Urothelium cell line (cell line): ENCODE measurements at places on chromosomes 3 and 15.
A peak's percentile ranks its signal among the peaks of the same experiment; 100 is the strongest.

DNA sequence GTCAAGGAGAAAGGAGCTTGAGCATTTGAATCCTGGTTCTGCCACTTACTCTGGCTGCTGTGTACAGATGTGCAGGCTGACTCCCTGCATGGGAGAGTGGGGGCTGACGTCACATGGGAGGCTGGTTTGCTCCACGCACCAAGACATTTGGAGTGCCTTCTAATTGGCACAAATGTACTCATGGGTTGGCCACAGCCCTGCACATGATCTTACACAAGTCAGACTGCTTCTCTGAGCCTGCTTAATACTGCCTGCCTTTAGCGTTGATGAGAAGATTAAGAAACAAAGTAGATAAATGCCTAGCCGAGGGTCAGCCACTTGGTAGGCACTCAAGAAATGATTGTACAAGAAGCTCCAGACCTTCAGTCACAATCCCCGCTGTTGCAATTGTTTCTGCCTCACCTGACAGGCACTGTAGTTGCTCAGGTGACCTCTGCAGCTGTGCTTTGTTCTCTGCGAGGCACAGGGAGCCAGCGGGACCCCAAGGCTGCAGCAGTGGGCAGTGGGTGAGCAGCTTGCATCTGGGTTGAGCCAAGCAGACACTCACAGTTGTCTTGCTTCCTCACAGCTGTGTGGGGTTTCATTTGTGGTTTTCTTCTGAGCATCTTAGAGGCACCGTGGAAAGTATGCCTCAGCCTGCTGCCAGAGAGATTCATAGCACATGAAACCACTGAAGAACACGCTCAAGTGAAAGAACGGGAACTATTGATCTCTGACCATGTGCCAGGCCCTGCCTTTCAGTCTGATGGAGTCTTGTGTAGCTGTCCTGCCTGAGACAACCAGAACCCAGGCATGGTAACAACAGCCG, 33.1 kb downstream of the GRK7 start:
- no peak for DNase-seq

- DNase-seq, result no peak
Measured at GRCh38 chr15:95709959-95710695, 620.4 kb upstream of the NR2F2 start.

DNA sequence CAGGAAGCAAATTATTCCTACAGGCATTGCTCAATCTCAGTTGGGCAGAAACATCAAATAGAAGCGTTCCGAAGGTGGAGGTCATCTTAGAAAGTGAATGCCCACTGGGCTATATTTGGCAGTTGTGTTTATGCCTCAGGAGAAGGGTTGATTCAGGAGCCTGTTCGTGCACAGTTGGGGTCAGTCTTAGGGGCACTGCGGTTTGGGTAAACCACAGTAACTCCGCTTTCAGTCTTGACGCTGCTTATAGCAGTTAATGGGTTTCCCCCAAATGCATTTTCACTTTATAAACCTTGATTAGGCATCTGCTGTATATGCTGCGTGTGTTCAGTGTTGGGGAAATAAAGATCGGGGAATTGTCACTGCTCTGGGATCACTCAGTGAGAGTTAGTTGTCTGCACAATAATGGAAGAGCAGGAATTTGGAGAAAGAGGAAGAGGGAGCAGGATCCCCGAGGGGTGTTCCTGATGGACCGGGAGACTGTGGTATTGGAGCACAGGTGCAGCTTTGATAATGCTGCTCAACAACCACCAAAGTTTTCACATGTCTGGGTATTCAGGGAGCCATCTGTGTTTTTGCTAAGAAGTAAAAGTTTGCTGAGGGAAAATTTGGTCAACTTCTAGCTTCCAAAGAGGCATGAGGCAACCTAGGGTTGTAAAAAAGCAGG, 124.3 kb upstream of the EIF1B start:
- no peak for DNase-seq

- no peak for DNase-seq
Measured at GRCh38 chr3:48215466-48215865, 7.8 kb upstream of the CAMP start.

GRCh38 chr3:127771746-127772145, 50.6 kb downstream of the MGLL start:
- no peak for DNase-seq

DNA sequence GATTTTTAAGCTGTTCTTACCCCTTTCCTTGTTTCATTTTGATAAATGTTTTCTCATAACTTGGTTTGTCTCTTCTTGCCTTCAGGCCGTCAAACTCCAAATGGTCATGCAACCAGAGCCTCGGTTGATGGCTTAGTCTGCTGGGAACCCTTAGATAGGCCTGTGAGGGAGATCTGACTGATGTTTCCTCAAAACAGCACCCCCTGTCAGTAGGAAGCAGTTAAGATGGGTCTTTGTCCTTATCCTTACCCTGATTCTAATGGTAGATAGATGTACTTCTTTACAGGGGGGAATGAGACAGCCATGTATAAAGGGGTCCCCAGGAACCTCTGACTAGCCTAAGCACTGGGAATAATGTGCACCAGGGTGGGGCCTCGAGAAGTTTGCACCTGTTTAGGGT, 16.3 kb upstream of the OR5H1 start:
- no peak for DNase-seq

DNA sequence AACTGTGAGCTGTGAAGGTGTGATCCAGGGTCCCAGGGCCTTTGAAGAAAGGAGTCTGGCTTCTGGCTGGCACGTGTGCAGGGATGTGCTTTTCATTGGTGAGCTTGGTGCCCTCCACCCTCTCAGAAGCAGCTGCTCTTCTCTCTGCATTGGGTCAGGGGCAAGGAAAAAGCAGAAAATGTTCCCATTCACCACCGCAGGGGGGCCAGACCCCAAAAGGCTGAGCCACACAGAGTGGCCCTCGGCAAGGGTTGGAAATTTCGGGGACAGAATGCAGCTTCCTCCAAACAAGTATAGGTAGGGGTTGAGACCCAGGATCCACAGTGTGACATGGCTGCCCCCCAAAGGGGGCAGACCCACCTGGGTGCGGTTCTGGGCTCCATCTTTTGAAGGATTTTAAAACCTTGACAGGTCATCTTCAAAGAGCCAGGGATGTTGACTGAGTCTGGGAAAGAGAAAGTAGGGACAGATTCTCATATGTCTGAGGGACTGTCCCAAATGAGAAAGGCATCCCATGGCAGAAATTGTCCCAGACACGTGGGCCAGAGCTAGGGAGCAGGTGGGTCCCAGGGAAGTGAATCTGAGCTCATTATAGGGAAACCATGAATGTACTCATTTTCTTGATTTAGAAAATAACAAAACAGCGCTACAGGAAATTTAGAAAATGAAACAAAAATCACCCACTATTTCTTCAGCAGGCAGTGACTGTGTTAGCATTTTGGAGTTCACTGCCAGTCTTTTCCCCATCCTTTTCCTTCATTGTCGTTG, 2.7 kb downstream of the CSK start:
- no peak for DNase-seq

DNA sequence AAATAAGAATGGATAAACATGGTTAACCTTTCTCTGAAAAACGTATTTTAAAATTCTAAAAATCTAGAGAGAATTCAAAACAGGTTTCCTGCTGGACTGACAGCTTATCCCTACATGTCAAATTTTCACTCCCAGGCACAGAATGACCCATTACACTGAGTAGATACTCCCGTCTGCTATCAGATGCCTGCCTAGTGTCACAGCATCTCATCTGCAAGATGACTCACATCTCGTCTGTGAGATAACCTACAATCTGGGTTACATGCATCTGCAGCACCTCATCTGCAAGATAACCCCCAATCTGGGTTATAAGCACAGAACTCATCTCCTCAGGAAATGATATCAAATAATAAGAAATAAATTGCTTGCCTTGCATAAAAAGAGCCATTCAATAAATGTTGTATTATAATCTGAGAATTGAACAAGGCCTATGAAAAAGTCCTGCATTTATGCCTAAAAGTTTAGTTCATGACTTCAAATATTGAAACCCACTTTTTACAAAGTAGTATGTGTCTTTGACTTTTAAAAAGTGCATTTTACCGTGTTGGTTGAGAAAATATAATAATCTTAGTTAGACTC, 188.3 kb upstream of the THBS1 start:
- no peak for DNase-seq

- no peak for DNase-seq
Measured at GRCh38 chr3:13861461-13861860, 18.4 kb downstream of the WNT7A start.

GRCh38 chr3:150746791-150747590, 16.0 kb downstream of the SIAH2 start:
- DNase-seq, result no peak

GRCh38 chr3:31004025-31004678, 109.7 kb upstream of the GADL1 start:
- peak; percentile 38 for DNase-seq

DNA sequence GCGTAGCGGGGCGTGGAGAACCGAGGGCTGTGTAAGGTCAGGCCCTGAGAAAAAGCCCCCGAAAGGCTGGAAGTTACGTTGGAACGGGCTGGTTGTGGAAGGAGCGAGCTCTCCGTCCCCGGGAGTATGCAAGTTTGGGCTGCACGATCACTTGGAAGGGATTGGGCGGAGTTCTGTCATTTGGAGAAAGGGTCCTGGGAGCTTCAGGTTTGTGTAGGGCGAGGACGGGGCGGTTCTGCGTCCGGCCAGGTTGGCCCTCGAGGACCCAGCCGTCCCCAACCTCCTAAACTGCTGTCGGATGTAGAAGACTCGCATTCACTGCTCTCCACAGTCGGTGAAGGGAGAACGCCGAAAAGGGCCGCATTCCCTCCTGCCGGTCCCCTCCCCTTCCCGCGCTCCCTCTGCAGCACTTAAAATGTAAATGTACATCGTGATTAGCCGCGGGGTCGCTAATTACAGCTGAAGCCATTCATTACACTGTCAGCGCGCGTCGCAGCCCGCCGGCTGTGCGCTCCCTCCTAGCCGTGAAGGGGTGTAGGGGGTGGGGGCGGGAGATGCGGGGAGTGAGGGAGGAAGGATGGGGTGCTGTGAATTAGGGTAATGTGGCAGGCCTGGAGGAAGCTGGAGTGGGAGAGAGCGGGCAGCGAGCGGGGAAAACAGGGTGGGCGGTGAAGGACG, 2.5 kb upstream of the RPP25 start:
- no peak for DNase-seq

GRCh38 chr3:15805756-15806266, 8.0 kb upstream of the ANKRD28 start:
- DNase-seq, result no peak

DNA sequence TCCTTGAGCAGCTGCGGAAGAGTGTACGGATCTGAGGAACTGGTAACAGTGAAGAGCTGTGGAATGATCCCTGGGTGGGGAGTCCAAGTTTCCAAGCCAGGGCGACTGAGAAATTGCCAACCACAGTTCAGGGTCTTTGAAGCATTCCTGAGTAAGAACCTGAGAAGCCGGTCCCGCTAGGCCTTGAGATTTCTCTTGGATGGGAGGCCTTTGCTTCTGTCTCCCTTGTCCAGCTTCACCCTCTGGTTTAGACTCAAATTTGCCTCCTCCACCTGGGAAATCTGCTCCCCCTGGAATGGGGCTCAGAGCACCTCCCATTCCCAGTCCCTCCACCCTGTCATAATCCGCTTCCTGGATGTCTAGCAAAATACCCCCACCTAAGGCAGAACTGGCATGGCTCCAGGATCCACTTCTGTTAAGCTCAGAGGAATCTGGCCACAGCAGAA, 127.7 kb upstream of the DLG1 start:
- peak; percentile 40 for DNase-seq

- peak; percentile 44 for DNase-seq
Measured at GRCh38 chr3:177824190-177824786, 627.0 kb upstream of the TBL1XR1 start.

GRCh38 chr15:73190189-73190601, 137.9 kb downstream of the NEO1 start:
- DNase-seq, result no peak

DNA sequence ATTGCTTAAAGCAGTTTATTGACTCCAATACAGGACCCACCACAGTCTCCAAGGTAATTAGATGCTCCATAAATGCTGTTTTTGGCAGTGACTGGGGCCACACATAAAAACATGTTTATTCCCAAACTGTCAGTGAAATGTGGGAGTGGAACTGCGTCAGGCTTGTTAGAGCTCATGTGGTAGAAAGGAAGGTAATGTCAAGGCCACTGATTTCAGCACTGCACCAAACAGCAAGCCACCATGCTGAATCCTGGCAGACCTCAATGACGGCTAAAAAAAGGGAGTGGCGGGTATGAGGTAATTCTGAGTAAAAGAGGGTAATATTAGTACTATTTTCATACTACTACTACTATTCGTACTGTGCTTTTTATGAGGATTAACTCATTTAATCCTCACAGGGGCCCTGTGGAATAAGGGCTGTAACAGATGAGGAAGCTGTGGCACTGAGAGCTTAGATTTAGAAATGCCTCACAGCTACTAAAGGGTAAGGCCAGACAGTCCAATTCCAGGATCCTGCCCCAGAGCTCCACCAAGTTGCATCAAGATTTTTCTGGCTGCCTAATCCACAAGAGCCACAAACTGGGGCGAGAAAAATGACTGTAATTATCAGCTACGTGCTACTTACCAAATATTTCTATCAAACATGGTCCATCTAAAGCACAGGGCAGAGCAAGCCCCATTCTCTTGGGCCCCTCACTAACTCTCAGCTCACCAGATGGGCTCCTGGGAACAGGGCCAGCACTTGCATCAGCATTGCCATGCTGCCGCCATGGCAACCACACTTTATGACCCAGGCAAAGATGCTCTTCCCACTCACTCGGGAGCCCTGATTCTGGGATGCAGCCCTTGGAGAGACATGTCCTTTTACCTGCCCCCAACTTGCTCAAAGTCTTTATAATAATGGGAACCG, 83.6 kb upstream of the SPATA12 start:
- no peak for DNase-seq

DNA sequence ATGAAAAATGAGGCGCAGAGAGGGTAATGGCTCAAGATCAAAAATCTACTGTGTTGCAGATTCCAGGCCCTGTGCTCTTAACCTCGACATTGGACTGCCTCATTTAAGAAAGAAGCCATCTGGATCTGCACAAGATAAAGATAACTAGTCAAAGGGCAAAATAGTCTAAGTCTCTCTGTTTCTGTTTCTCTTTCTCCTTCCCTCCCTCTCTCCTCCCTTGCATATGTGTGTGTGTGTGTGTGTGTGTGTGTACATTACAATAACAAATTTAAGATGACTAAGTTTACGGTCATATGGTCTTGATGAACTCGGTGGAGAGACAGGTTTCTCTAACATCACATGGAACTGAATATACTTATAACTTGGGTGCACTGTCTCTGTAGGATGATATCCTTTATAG, 69.2 kb downstream of the MEIS2 start:
- DNase-seq, result no peak

GRCh38 chr15:36827824-36828223, 248.4 kb downstream of the CDIN1 start:
- no peak for DNase-seq

GRCh38 chr15:56428821-56429458, 36.0 kb downstream of the MNS1 start:
- DNase-seq, result peak; percentile 20

GRCh38 chr3:176867681-176868663, 329.3 kb downstream of the TBL1XR1 start:
- no peak for DNase-seq
